AG04450 (cell line): ENCODE measurements at places on chromosomes 2 and 18. TPM values are rescaled to one million over a fixed set of nuclear protein-coding genes. Genes with fewer than 3 reads are reported as not detected.

AFF3 gene
- polyA plus RNA-seq = 17.9 and 21.8 TPM in 2 replicates

SLC11A1 gene
- 0.04 TPM in 1 of 2 replicates, not detected in the other for polyA plus RNA-seq

- no peak for DNase-seq
These were observed 69.2 kb downstream of the HIBCH start for GRCh38 chr2:190250421-190250820.

DNA sequence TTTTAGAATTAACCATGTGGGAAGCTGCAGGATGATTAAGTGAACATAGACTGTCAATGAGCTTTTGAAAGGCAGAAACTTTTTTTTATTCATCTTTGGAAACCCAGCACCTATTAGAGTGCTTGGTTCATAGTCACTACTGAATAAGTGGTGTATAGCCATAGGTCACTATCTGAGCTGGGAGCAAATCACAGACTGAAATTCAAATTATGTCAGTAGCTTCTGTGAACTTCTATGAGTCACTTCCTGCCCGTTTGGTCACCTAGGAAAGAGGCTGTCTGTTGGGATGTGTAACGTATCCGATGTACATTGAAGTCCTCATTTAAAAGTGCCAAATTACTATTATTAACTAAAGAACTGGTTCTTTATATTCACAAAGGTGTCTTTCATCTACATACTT is 20.5 kb upstream of the SLC40A1 start:
- no peak for DNase-seq
